Regular cardiac myocyte (primary cell): ENCODE measurements at places on chromosomes 2 and 18. TPM values are rescaled to one million over a fixed set of nuclear protein-coding genes. Genes with fewer than 3 reads are reported as not detected.

IL1F10 gene
- total RNA-seq, result not detected in 2 replicates

HRH4 gene
- total RNA-seq, result under 0.01 and 0.28 TPM in 2 replicates

ATF2 gene
- total RNA-seq, result 38.9 and 50.2 TPM in 2 replicates

MC5R gene
- under 0.01 TPM in 1 of 2 replicates, not detected in the other for total RNA-seq

SLC14A1 gene
- 29.5 and 32.1 TPM in 2 replicates for total RNA-seq

AOX1 gene
- 54.4 and 96.4 TPM in 2 replicates for total RNA-seq

FIGN gene
- 0.96 and 1.7 TPM in 2 replicates for total RNA-seq

CD8B gene
- not detected in 2 replicates for total RNA-seq

HNMT gene
- 28.0 and 46.5 TPM in 2 replicates for total RNA-seq

CDKL4 gene
- total RNA-seq, result 1.7 and 11.8 TPM in 2 replicates

RGPD5 gene
- total RNA-seq, result 14.8 and 31.3 TPM in 2 replicates

DCDC2C gene
- not detected in 2 replicates for total RNA-seq

SPC25 gene
- total RNA-seq, result under 0.01 and 8.6 TPM in 2 replicates

MGAT4A gene
- 0.28 and 0.58 TPM in 2 replicates for total RNA-seq

ALPG gene
- not detected in 2 replicates for total RNA-seq

LBX2 gene
- total RNA-seq, result 2.1 and 2.8 TPM in 2 replicates

KCNE4 gene
- total RNA-seq, result 45.4 and 151 TPM in 2 replicates

INHBB gene
- total RNA-seq, result 0.85 TPM in 1 of 2 replicates, not detected in the other

CAPN14 gene
- total RNA-seq, result under 0.01 and 0.28 TPM in 2 replicates

BAZ2B gene
- 28.2 and 40.3 TPM in 2 replicates for total RNA-seq

CCDC141 gene
- total RNA-seq, result 0.19 and 0.56 TPM in 2 replicates

DTYMK gene
- total RNA-seq, result 15.8 and 72.7 TPM in 2 replicates
